ENCODE measurements at places on chromosomes 12 and 14. TPM values are rescaled to one million over a fixed set of nuclear protein-coding genes. Genes with fewer than 3 reads are reported as not detected.

ANO4 gene
- 0.08 TPM for total RNA-seq

CNTN1 gene
- total RNA-seq, result 3.6 TPM

SRGAP1 gene
- 2.6 TPM for total RNA-seq

CCDC175 gene
- total RNA-seq, result not detected

HCAR1 gene
- total RNA-seq, result 0.35 TPM

TSHR gene
- total RNA-seq, result not detected

TMEM121 gene
- total RNA-seq, result 13.6 TPM
